ENCODE measurements at places on chromosomes 7 and 10. TPM values are rescaled to one million over a fixed set of nuclear protein-coding genes. Genes with fewer than 3 reads are reported as not detected.
A peak's percentile ranks its signal among the peaks of the same experiment; 100 is the strongest.

DNA sequence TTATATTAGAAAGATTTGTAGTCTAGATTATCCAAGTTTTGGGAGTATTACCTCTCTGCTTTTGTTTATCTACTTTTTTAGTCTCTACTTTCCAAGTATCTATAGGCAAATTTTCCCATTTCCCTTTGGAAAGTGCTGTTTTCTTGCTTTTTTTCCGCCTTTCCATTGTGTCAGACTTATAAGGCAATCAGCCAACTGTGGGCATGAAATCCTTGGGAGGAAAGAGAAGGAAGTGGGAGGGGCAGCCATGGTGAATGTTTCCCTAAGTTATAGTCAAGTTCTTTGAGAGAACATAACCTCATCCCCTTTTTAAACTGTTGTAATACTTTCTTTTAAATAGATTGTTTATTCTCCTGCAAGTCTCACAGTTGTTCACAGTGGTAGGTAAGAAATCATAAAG is 52.6 kb downstream of the PTEN start:
- no peaks in the 10 kb centered on the region for H3K27me3 ChIP-seq
- H3K27ac ChIP-seq, result no peak overlapping the region
- no peaks in the 10 kb centered on the region for H3K36me3 ChIP-seq
- peaks cover 35% of the 10 kb centered on the region for H3K4me1 ChIP-seq
- no peak overlapping the region for H3K4me3 ChIP-seq

TRPV5 gene
- not detected for total RNA-seq

GRCh38 chr7:2255145-2256139 is 13.4 kb downstream of the NUDT1 start:
- H3K27me3 ChIP-seq, result no peaks in the 10 kb centered on the region
- H3K4me3 ChIP-seq, result no peak overlapping the region
- no peaks in the 10 kb centered on the region for H3K36me3 ChIP-seq
- no peak for DNase-seq
- H3K4me1 ChIP-seq, result no peaks in the 10 kb centered on the region

OR6V1 gene
- total RNA-seq, result not detected

GRCh38 chr10:132746801-132747625 is 38.9 kb downstream of the NKX6-2 start:
- no peaks in the 10 kb centered on the region for H3K4me1 ChIP-seq
- no peak for DNase-seq
- H3K27ac ChIP-seq, result no peak overlapping the region
- no peak overlapping the region for H3K4me3 ChIP-seq
- H3K27me3 ChIP-seq, result no peaks in the 10 kb centered on the region

- DNase-seq, result no peak
- H3K4me3 ChIP-seq, result no peak overlapping the region
- H3K36me3 ChIP-seq, result no peaks in the 10 kb centered on the region
- H3K4me1 ChIP-seq, result peaks cover 41% of the 10 kb centered on the region
Measured at GRCh38 chr10:103766751-103767505, 88.4 kb downstream of the SH3PXD2A start.

GRCh38 chr7:47946581-47947354 is 1.5 kb downstream of the PKD1L1 start:
- no peaks in the 10 kb centered on the region for H3K27me3 ChIP-seq
- H3K4me3 ChIP-seq, result peak overlapping the region; percentile 47
- H3K36me3 ChIP-seq, result no peaks in the 10 kb centered on the region
- peak overlapping the region; percentile 58 for H3K27ac ChIP-seq
- DNase-seq, result no peak

LIPK gene
- not detected for total RNA-seq

- H3K4me3 ChIP-seq, result no peak overlapping the region
- no peaks in the 10 kb centered on the region for H3K4me1 ChIP-seq
- H3K27ac ChIP-seq, result no peak overlapping the region
Measured at GRCh38 chr7:51602376-51602775, 285.8 kb upstream of the COBL start.

- H3K27ac ChIP-seq, result no peak overlapping the region
- no peaks in the 10 kb centered on the region for H3K36me3 ChIP-seq
Measured at GRCh38 chr7:47601119-47601880, 19.4 kb upstream of the TNS3 start.

DNA sequence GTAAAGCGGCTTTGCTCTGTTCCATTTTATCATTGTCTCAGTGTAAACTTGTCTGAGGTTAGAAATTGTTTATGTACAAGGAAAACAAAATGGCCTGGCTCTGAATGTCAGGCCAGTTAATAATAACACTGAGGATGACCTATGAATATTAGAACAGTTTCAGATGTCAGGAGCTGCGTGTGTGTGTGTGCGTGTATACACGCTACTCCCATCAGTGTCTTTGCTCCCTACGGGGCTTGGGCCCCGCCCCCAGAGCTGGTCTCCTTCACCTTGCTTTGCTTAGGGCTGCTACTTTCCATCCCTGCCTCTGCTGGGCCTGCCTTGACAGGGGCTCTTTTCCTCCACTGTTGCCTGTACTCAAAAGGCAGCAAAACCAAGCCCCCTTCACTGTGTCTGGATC is 142.3 kb upstream of the BET1 start:
- H3K4me1 ChIP-seq, result no peaks in the 10 kb centered on the region
- DNase-seq, result no peak
- H3K36me3 ChIP-seq, result no peaks in the 10 kb centered on the region
- H3K27me3 ChIP-seq, result no peaks in the 10 kb centered on the region

DNA sequence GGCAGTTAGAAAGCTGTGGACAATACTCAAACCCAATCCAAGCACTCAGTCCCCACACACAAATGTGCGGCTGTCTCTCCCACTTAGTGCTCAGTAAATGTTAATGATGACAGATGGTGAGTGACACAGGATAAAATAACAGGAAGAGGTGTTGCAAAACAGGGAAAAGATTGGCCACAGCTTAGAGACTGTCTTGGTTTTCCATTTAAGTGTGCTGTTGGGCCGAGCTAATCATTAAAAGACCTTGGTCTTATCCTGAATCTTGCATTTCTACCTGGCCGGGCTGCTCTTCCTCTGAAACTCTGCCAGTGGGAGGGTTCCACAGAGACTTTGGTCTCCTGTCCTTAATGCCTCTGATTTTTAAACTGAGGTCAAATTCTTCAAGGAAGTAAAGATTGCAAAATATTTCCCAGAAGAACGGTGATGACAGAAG is 113.1 kb upstream of the RNF32 start:
- DNase-seq, result no peak
- H3K27ac ChIP-seq, result no peak overlapping the region
- no peak overlapping the region for H3K4me3 ChIP-seq
- H3K27me3 ChIP-seq, result no peaks in the 10 kb centered on the region
- no peaks in the 10 kb centered on the region for H3K4me1 ChIP-seq

DNA sequence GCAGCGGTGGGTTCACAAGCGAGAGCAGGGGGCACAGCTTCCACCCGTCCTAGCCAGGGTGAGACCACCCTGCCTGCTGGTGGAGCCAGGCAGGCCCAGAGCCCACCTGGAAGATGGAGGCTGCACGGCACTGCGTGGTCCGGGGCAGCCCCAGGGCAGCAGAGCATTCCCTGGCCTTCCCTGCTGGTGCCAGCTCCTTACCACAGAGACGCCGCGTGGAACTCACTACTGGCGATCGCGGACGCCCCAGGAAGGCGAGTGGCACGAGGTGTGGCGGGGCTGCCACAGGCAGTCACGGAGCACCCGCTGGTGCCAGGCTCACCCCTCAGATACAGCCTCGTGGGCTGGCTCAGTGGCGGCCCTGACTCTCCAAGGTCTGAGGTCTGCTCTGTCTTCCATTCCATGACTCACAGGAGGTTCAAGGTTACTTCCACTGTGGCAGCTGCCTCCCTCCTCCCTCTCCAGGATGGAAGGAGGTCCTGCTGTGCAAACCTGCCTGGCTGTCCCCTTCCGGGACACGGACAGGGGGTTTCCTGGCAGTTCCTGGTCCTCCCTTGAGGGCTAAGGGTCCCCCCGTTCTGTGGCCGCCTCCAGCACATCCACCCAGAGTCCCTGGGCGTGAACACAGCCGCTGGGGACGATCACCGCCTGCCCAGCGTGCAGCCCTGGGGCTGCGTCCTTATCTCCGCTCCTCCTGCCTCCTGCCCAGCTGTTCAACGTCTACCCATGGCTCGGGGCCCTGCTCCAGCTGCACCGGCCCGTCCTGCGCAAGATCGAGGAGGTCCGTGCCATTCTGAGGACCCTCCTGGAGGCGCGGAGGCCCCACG is 3.1 kb downstream of the CYP2W1 start:
- peaks cover 29% of the 10 kb centered on the region for H3K27me3 ChIP-seq
- no peak overlapping the region for H3K27ac ChIP-seq
- H3K4me3 ChIP-seq, result no peak overlapping the region
- H3K4me1 ChIP-seq, result no peaks in the 10 kb centered on the region

- no peaks in the 10 kb centered on the region for H3K36me3 ChIP-seq
- no peak overlapping the region for H3K27ac ChIP-seq
- DNase-seq, result no peak
- H3K4me1 ChIP-seq, result peaks cover under 1% of the 10 kb centered on the region
- no peaks in the 10 kb centered on the region for H3K27me3 ChIP-seq
Measured at GRCh38 chr7:151763420-151763984, 113.4 kb downstream of the PRKAG2 start.

GRCh38 chr10:52540479-52540984 is 226.5 kb downstream of the DKK1 start:
- no peak overlapping the region for H3K4me3 ChIP-seq
- no peak overlapping the region for H3K27ac ChIP-seq
- H3K36me3 ChIP-seq, result no peaks in the 10 kb centered on the region
- DNase-seq, result no peak
- no peaks in the 10 kb centered on the region for H3K27me3 ChIP-seq

Measured in heart left ventricle (tissue), 16 donors.